Tongue (tissue), 3 donors: ENCODE measurements at places on chromosomes 7 and 10. TPM values are rescaled to one million over a fixed set of nuclear protein-coding genes. Genes with fewer than 3 reads are reported as not detected.

The NEBL gene
- 26.2 TPM for total RNA-seq

The CDHR1 gene
- 1.3 TPM for total RNA-seq

The DOCK1 gene
- total RNA-seq, result 78.8 TPM

The ELMO1 gene
- 59.9 TPM for total RNA-seq

The CDNF gene
- total RNA-seq, result 4.8 TPM

The CALHM3 gene
- not detected for total RNA-seq

The CPEB3 gene
- total RNA-seq, result 7.2 TPM

The FFAR4 gene
- not detected for total RNA-seq

The TMEM140 gene
- total RNA-seq, result 4.0 TPM

The GPR85 gene
- total RNA-seq, result 1.2 TPM

The LIPM gene
- total RNA-seq, result not detected

The PAXIP1 gene
- 15.6 TPM for total RNA-seq

The VSTM4 gene
- total RNA-seq, result 56.1 TPM

The ASB10 gene
- total RNA-seq, result 4.9 TPM

The FAM180A gene
- total RNA-seq, result 1.4 TPM

The PHKG1 gene
- 65.2 TPM for total RNA-seq

The MLXIPL gene
- total RNA-seq, result 3.4 TPM

The LGI1 gene
- total RNA-seq, result 8.5 TPM

The SLC13A4 gene
- not detected for total RNA-seq

The CRYGN gene
- total RNA-seq, result not detected

The DDC gene
- not detected for total RNA-seq

The PVRIG gene
- total RNA-seq, result not detected

The CPA4 gene
- total RNA-seq, result 2.4 TPM

The FAM131B gene
- 1.5 TPM for total RNA-seq

The SPRN gene
- 0.82 TPM for total RNA-seq

The BMPER gene
- total RNA-seq, result 30.2 TPM

The ADRB1 gene
- 0.10 TPM for total RNA-seq

The FAM25G gene
- not detected for total RNA-seq

The OGDHL gene
- 1.4 TPM for total RNA-seq

The CALML5 gene
- 0.41 TPM for total RNA-seq

The PODXL gene
- total RNA-seq, result 43.7 TPM

The MICU1 gene
- 87.9 TPM for total RNA-seq
